ENCODE measurements at places on chromosomes 5 and 9. TPM values are rescaled to one million over a fixed set of nuclear protein-coding genes. Genes with fewer than 3 reads are reported as not detected.

TAS2R1 gene
- total RNA-seq, result not detected

ARL10 gene
- total RNA-seq, result 2.5 TPM

LCN9 gene
- total RNA-seq, result not detected

FUT7 gene
- not detected for total RNA-seq

SPINK5 gene
- not detected for total RNA-seq

CAVIN4 gene
- total RNA-seq, result 0.87 TPM

PPIC gene
- 133 TPM for total RNA-seq

ADGRD2 gene
- not detected for total RNA-seq

SPEF2 gene
- not detected for total RNA-seq

RAD17 gene
- total RNA-seq, result 27.3 TPM

OGN gene
- total RNA-seq, result not detected

CFAP77 gene
- not detected for total RNA-seq

LRRC70 gene
- 0.71 TPM for total RNA-seq

C1QTNF3 gene
- total RNA-seq, result not detected

ADAMTSL1 gene
- 0.95 TPM for total RNA-seq

DNA sequence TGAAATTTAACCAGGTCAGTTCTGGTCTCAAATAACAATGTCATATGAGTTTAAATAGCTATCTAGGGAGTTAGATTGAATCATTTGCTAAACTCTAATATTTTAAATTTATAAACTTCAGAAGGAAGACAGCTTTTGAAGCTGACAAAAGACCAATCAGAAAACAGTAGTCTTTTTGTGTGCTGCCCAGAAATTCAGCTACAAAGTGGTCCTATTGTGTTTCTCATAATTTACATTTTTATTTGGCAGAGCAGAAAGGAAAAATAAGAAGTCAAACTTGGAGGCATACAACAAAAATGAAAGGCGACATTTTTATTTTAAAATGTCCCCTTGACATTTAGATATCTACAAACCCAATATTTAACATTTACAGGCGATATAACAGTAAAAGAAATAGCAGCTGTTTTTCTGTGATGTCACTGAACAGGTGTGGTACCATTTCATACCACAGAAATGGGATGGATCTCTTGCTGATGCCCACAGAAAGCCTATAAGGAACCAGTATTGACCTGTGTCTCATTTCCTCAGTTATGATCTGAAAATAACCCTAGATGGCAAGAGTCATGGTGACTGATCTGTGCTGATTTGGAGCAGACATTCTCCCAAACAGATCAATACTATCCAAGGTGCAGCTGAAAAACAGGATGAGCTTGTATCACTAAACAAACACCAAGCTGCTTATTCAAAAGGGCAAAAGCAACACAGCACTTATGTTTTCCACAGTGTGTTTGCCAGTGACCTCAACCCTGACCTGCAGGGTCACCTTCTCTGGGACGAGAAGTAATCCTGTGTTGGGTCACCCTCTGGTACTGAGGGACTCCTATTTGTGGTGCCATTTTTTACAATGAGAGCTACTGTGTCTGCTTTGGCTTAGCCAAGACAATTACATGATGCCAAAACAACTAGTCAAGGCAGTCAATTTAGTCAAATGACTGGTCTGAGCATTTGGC is 3.6 kb upstream of the FST start:
- no peak for DNase-seq

GRCh38 chr5:670396-671270 is 22.5 kb downstream of the TPPP start:
- DNase-seq, result no peak

GRCh38 chr9:18920141-18921084 is 112.6 kb downstream of the SAXO1 start:
- DNase-seq, result no peak

GRCh38 chr9:106467113-106467864 is 395.7 kb upstream of the ZNF462 start:
- DNase-seq, result no peak

GRCh38 chr9:131669269-131670157 is 70.4 kb downstream of the RAPGEF1 start:
- DNase-seq, result no peak

DNA sequence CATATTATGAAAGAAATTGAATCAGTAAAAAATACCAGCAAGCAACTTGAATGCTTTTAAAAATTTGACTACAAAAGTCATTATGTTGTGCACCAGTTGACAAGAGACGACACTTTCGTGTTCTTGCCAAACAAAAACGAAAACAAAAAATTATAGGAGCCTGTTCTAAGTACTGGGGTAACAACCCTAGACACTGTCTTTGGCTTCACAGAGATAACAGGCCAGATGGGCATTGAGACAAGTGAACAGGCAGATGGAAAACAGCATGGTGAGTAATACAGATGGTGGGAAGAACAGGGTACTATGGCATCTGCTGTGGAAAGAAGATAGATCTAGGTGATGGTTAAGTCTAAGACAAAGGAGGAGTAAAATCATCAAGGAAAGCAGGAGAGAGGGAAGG is 99.0 kb downstream of the CDH12 start:
- no peak for DNase-seq

DNA sequence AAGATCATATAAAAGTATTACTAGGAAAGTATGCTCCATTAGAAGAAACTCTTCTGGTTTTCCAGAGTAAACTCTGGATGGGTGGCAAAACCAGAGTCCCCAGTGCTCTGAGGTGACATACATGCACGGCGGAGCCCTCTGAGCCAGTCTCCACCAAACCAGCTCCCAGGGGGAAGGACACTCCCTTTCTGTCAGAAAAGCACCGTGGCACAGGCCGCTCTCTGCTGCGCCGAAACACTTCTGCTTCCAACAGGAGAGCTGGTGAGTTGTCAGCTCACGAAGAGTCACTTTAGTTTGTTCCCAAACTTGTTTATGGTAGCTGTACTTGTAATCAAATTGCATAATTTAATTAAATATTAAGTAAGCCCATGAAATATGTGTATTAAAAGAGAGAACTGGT is 184.6 kb downstream of the CDK5RAP2 start:
- DNase-seq, result no peak

- DNase-seq, result no peak
These were observed 1902.2 kb upstream of the C9orf72 start for GRCh38 chr9:29475471-29475870.

DNA sequence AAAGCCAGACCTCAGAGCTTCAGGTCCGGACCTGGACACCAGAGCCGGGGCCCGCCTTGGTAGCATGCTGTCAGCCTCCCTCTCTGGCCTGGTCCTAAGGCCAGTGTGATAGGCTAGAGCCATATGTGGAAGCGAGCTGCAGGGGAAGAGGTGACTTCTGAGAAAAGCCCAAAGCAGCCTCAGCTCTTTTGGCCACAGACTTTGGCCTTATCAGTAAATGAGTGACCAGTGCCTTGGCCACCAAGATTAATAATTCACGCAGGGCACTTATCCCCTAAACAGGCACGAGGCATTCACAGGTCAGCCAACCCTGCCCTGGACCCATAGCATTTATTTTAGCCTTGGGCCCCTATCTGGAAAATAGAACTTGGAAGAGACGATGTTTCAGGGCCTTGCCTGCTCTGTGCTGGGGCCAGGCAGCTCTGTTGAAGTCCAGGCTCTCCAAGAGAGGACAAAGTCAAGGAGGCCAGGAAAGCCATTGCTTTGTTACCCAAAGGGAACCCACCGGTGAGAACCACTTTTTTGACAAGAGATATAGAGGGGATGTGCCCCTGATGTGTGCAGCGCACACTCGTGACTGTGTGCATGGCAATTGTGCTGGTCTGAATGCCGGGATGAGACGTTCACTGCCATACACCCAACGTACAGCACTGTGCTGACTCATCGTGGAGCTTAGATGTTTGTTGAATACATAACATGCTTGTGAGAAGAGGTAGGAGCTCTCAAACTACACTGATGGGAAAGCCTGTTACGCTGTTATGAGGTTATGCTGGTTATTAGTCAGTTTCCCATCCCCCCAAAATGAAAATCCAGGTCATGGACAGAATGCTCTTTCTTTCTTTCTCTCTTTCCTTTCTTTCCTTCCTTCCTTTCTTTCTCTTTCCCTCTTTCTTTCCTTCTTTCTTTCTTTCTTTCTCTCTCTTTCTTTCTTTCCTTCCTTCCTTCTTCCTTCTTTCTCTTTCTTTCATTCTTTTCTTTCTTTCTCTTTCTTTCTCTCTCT is 5.0 kb upstream of the SLC34A1 start:
- no peak for DNase-seq

DNA sequence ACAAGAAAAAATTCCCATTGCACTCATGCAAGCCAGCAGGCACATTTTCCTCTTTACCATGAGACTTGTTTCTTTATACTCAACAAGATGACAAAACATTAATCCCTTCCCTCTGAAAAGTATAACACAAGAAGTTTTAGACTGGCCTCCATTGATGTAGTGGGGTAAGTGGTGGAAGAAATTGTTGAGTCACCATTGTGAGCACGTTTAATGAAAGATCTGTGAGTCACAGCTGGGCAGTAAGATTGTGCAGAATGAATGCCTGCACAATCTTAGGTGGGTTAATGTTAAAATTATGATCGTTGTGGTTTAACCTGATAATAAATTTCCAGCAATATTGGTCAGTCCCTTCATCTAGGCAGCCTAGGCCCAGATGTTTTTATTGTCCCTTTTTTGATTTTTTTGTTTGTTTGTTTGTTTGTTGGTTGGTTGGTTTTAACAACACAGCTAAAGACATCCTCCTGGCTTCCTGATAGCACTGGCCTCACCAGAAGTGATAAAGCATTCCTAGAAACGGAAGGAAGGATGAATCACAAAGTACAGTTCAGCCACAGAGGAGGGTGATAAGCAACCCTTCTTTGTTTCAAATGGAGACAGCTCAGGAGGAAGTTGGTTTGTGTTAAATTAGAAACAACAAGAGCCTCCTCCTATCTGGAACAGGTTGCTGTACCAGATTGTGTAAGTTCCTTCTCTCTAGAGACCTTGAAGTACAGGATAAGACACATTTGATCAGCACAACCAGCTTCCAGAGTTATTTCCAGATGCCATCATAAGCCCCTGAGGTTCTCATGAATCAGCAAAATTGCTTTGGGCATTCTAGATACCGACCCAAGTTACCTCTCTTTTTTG is 40.3 kb downstream of the SLC24A2 start:
- no peak for DNase-seq

DNA sequence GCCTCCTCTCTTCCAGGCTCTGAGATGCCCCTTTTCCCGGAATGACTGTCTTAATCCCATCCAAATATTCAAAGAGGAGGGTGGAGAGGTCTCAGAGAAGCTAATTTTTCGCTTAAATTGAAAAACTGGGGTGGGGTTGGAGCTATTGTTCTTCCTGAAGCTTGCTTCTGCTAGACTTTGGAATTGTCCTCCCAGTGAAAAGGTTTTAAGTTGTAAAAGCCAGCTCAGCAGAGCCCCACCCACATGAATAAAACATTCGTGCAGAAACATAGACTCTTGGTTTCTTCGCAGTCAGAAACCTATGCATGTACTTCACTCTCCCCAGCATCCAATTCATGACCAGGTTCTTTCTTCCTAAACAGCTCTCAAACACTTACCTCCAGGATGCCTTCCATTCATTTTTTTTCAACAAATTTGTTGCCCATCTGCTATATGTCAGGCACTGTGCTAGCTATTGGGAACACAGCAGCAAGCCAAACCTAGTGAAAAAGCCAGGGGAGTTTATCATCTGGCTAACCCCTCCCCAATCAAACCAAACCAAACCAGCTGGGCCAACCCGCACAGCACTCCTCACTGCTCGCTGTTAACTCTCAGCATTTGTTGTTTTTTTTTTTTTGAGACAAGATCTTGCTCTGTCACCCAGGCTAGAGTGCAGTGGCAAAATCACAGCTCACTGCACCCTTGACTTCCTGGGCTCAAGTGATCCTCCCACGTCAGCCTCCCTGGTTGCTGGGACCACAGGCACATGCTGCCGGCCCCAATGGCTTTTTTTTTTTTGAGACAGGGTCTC is 37.9 kb upstream of the OCLN start:
- no peak for DNase-seq

GRCh38 chr5:156201788-156202403 is 125.1 kb upstream of the SGCD start:
- DNase-seq, result no peak

- no peak for DNase-seq
These were observed 88.8 kb downstream of the SREK1 start for GRCh38 chr5:66232706-66233445.

DNA sequence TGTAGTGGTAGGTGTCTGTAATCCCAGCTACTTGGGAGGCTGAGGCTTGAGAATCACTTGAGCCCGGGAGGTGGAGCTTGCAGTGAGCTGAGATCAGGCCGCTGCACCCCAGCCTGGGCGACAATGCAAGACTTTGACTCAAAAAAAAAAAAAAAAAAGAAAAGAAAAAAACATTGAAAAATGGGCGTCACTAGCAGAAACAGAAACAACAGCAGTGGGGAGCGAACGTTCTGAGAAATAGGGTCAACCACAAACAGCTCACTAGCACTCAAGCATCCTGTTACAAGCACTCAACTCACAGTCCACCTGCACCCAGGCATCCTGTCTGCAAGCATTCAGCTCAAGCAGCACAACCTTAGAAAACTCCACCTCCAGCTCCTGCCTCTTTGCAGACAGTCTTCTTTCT is 17.2 kb downstream of the TRIM14 start:
- DNase-seq, result no peak

GRCh38 chr5:82858151-82859025 is 218.8 kb downstream of the TMEM167A start:
- no peak for DNase-seq

GRCh38 chr5:98543490-98543889 is 230.0 kb upstream of the RGMB start:
- DNase-seq, result no peak

DNA sequence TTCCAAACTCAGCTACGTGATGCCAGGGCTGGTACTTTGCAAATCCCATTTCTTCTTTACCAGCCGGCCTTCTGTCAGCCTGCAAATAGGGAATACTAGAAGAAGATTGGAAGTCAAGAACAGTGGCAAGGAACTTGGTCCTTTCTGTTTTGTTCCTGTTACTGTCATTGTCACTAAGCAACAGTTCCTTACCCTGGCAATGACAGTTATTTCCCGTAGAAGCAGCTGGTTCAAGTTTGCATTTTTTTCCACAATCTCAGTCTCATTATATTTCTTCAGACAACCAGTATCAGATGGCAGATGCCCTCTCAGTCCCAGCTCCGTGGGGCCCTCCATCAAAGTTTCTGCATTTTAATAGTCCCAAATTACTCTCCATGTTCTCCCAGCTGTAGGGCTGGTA is 9.1 kb upstream of the C1QTNF2 start:
- DNase-seq, result no peak

GRCh38 chr9:22088717-22089061 is 79.6 kb upstream of the CDKN2B start:
- no peak for DNase-seq

- DNase-seq, result no peak
These were observed 284.5 kb downstream of the SH3GL2 start for GRCh38 chr9:17863213-17863883.

- DNase-seq, result no peak
These were observed 302.3 kb downstream of the ARL15 start for GRCh38 chr5:54007827-54008777.

Measured in SJSA1 (cell line).